ENCODE measurements at places on chromosomes 2 and 18.

DNA sequence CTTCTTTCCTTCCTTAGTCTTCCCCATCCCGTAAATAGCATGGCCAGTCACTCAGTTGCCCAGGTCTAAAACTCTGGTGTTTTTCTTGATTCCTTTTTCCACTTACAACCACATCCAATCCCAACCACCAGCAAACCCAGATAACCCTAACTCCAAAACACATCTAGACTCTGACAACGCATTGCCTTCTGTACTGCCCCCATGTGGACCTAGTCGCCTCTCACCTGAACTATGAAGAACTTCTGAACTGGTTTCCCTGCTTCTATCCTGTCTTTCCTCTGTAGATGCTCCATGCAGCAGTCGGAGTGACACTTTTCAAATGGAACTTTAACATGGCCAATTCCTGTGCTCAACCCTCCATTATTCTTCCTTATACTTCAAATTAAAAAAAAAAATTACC, 26.5 kb downstream of the ST6GAL2 start:
- peak; percentile 33 for DNase-seq

DNA sequence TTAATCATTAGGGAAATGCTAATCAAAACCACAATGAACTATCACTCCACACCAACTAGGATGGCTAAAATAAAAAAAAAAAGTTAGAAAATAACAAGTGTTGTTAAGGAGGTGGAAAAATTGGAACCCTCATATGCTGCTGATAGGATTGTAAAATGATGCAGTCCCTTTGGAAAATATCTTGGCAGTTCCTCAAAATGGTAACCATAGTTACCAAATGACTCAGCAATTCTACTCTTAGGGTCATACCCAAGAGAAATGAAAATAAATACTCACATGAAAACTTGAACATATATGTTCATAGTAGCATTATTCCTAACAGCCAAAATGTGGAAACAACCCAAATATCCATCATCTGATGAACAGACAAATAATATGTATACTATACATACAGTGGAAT, 15.7 kb upstream of the ACVR2A start:
- DNase-seq = no peak

- no peak for DNase-seq
Measured at GRCh38 chr2:69453475-69454129, 16.4 kb upstream of the NFU1 start.

GRCh38 chr2:73972846-73973245, 11.9 kb upstream of the TET3 start:
- no peak for DNase-seq

GRCh38 chr2:109685453-109685852, 71.3 kb downstream of the SOWAHC start:
- DNase-seq = no peak

DNA sequence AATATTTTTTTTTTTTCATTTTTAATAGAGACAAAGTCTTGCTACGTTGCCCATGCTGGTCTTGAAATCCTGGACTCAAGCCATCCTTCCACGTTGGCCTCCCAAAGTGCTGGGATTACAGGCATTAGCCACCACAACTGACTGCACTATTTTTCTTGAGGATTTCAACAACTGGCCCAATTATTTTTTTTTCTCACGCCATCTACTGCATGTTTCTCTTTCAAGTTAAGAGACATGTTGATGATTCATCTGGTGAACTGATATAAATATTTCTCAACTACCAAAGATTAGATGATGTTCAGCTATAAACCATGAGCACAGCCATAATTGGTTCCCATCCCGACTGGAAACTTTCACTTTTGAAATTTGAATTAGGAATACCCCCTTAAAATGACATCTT, 688.4 kb upstream of the SYT4 start:
- DNase-seq = no peak

DNA sequence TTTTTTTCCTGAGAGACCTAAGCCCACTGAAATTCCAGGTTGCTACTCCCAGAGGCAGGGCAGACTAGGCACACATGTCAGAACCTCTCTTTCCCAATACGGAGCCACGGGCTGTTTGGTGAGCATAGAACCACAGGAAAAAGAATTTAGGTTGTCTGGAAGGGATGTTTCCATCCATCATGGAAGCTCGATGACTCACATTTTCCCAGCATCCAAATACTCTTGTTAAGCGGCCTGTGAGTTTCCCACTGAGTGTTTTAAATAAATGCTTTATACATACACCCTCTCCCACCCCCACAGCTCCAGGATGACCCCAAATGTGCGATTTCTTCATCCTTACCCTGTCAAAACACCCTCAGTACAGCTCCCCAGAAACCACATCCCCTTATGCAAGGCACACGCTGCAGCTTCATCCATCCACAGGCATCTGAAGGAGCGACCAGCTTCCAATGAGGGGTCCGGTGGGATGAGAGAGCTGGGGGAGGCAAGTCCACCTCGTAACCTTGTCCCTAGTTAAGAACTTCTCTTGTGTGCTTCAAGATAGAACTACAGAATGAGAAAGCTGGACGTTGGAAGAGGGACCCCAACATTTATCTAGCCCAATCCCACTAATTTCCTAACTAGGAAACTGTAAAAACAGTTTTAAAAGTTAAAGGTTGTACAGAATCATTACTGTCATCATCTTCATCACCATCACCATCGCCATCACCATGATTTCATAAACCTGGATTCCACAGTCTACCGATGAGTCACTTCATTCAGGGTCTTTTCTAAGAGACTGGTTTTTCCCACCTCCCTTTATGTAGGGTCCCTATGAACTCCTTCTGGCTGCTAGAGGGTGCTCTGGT, 63.5 kb upstream of the FZD7 start:
- peak; percentile 68 for DNase-seq

DNA sequence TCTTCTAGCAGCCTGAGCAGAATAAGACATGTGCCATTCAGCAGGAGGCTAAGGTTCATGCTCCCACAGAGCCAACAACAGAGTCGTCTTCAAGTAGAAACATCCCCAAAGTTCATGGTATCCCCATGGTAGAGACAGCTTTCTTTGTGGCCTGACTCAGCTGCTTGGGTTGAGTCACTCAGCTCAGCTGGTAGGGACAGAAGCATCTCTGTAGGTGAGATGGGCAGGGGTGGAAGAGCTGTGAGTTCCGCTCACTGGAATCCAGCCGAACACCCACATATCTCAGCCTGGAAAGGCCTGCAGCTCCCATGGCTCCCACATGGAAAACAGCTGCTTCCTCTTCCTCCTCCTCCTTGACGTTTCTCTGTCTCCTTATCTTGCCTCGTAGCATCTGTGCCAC, 792.7 kb downstream of the RNF144A start:
- DNase-seq = no peak

- no peak for DNase-seq
Measured at GRCh38 chr2:99297994-99298393, 3.0 kb downstream of the LYG1 start.

DNA sequence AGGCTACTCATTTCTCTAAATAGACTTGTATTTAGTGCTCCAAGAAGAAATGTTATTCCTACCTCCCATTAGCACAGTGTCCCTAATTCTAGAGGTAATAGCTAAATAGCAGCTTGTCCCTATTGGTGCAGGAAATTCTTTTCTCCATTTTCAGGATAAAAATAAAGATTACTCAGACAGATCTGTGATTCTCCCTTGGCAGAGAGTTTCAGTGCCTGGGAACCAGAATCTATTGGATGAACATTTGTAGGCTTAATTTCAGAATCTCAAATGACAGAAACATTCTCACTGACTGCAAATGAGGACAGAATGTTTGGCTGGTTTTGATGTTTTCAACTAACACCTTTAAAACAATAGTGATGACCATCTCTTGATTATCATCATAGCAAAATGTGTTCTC, 33.3 kb upstream of the LGALSL start:
- DNase-seq = no peak

- no peak for DNase-seq
Measured at GRCh38 chr18:63180971-63181376, 138.6 kb downstream of the BCL2 start.

- DNase-seq = no peak
Measured at GRCh38 chr2:100755441-100755840, 64.5 kb upstream of the NPAS2 start.

DNA sequence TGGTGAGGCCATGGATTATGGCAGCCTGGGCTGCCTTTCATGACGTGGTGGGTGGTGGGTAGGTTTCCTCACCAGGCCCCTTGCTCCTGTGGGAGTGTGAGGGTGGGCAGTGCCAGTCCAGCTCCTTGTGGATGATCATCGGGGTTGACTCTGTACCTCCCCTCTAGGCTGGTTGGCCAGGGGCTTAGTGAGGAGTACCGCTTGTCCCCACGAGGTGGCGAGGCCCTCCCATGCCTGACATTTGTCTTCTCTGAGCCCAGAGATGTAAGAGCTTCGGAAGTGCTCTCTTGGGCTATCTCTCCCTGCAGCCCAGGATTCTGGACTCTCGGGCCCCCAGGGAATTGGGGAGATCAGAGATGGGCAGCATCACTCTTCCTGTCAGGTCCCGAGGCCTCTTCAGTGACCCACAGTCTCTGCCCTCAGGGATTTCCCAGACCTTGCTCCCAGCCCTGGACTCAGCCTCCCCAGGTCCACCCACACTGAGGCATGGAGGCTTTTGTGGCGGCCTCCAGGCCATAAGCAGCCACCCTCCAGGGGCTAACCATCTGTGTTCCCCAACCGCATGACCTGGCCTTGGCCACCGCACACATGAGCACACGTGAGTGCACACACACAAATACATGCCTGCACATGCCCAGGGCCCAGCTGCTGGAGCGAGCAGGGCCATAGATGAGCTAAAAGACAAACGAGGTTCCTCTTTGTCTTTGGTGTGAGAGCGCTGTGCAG, 6.5 kb downstream of the SPR start:
- DNase-seq = peak; percentile 85

DNA sequence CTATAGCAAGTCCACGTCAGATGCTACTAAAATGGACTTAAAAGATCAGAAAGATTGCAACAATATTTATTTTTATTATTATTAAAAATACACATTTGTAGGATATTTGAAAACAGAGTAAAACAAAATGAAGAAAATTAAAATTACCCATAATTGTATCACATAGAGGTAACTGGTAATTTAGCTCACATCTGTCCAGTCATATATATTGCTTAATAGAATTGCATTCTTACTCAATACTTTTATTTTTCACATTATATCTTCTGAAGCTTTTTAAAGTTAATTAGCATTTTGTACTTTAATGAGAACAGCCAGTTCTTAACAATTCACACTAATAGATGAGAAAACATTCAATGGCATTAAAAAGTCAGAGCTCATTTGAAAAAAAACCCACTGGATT, 11.5 kb upstream of the RNF144A start:
- DNase-seq = no peak

DNA sequence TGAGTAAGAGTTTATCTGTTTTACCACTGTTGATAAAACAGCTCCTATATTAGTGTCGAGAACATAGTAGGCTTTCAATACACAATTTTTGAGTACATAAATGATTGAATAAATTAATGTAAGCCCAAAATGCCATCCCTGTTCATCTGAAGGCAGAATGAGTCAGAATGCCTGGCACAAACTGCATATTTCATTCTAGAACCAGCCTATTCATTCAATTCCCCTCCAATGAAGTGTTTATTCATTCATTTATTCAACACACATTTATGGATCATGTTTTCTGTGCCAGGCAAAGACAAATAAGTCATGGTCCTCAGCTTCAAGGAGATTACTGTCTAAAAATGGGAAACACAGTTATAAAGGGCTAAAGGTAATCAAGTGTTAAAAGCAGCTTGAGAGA, 22.8 kb upstream of the LCLAT1 start:
- no peak for DNase-seq

DNA sequence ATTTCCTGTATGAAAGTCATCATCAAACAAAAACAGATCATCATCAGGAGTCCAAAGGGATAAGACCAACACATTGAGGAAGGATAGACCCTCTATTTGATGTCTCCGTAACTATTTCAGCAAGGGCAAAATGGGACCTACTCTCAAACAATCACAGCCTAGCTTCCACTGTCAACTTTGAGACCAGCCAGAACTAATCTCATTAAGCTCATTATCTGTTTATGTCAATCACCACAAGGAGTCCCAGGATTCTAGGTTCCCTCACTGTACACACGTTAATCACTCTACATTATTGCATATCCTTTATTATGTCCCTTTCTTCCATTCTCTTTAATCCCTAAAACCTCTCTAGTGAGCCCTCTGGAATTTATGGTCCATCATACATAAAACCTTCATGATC, 370.3 kb upstream of the LINC00305 start:
- no peak for DNase-seq

- DNase-seq = no peak
Measured at GRCh38 chr2:240491483-240491882, 56.0 kb downstream of the GPC1 start.

DNA sequence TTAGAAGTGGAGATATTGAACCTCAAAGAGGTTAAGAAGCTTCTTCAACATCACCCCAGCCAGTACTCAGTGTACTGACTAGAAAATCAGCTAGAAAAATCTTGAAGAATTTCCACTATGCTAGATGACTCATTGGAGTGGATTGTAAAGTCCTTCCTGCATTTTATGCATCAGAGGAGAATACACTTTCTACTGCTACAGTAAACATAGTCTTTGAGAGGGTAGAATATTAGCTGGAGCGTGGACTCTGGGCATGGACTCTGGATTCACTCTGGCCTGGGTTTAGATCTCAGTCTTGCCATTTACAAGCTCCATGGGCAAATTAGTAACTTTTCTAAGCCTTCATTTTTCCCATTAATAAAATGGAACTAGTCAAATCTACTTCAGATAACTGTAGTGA, 215.9 kb downstream of the IRS1 start:
- peak; percentile 83 for DNase-seq

DNA sequence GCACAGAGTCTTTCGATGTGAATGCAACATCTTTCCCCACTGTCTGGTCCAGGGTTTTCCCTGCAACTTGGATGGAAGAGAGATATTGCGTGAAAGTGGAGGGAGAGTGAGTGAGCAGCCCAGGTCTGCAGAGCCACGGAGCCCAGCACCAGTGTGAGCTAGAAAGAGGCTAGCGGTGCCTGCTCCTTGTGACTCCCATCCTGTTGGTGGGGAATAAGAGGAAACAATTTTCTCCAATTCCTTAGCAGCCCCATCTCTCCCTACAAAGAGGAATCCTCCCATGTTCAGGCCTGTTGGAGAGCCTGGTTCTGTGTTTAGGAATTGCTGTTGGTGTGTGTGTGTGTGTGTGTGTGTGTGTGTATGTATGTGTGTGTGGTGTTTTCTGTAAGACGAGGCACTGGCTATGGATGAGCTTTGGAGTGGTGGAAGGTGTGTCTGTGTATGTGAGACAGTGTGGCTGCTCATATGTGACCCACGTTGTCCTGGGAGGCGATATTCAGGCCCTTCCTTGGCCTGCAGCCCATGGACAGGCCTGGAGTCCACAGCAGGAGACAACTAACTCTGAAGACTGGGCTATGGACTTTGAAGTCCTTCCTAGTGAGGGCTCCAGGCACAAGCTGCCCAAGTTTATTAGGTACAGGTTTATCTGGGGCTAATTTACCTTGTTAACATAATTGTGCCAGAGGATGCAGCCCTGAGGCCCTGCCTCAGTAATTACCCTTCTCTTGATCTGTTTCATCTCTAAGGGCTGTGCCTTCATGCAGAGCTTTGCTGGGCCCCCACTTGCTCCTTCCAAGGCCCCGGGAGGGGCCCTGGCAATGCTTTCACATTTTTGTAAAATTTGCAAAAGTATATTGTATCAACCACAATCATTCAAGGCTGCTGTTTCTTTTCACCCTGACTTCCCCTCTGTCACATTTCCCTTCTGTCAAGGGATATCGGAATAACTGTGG, 88.6 kb upstream of the HAAO start:
- DNase-seq = no peak
